Suppressor macrophage (primary cell): ENCODE measurements at places on chromosomes 6 and 20.
A peak's percentile ranks its signal among the peaks of the same experiment; 100 is the strongest.

- DNase-seq: no peak
Measured at GRCh38 chr6:33709605-33710295, 1.8 kb downstream of the UQCC2 start.

- DNase-seq: no peak
Measured at GRCh38 chr6:159105716-159106115, 60.9 kb upstream of the TAGAP start.

- DNase-seq: no peak
Measured at GRCh38 chr20:7499201-7499600, 441.1 kb downstream of the HAO1 start.

GRCh38 chr6:151265282-151265681 lies 25.5 kb downstream of the AKAP12 start:
- DNase-seq: no peak

DNA sequence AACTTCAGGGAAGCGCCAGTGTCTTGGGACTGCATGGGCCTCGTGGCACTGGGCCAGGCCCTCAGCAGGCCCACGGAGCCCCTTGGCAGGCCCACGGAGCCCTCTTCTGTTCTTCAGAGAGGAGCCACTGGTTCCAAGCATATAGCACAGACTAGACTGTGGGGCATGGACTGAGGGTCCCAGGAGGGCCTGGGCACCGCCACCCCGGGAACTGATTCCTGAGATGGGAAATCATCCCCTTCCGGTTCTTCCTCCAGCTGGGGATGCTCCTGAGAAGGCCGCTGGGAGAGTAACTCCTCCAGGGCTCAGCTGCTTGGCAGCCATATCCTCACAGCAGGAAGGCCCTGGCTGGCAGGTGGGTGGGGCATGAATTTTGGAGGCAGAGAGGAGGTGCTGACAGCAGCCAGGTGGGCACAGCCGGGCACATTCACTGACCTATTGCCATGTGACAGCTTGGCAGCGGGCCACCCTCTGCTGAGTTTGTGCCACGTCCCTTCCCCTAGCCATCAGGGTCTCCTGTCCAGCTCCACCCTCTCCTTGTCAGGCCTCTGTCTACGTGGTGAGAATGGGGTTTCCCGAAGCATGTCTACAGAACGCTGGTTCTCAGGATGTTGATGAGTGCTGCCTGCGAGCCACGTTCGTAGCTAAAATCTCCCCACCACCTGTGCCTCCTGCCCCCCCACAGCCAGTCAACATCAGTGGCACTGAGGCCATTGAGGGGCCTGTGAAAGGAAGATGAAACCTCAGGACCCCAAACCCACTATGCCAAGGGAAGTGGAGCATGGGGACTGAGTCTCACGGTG lies 152.1 kb downstream of the TAF4 start:
- DNase-seq: no peak

- DNase-seq: no peak
Measured at GRCh38 chr20:6053776-6054688, at the start of gene LRRN4. LRRN4 (minus strand) TSS chr20:6054060; CDS start chr20:6052799, 1,261 bp downstream.

DNA sequence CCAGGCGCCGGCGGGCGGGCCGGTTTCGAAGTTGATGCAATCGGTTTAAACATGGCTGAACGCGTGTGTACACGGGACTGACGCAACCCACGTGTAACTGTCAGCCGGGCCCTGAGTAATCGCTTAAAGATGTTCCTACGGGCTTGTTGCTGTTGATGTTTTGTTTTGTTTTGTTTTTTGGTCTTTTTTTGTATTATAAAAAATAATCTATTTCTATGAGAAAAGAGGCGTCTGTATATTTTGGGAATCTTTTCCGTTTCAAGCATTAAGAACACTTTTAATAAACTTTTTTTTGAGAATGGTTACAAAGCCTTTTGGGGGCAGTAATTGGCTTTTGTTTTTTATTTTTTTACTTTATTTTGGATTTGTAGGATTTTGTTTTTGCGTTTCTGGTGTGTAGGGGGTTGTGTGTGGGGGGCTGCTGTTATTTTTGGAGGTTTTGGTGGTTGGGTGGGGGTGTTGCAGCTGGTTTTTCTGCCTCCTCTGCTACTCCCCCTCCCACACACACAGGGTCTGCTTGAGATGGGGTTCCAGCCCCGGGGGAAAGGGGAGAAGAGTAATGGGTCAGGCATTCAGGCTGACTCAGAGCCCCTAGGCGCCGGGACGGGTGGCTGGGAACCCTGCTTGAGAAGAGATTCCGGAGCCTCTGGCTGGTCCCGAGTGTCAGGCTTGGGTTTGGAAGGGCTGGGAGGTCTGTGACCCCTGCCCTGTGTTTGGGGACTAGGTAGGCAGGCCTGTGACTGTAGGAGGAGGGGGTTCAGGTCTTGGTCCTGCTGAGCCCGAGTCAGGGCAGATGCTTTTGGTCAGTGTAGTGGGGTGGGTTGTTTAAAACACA lies 2.0 kb downstream of the CEBPB start:
- peak; percentile 90 for DNase-seq

DNA sequence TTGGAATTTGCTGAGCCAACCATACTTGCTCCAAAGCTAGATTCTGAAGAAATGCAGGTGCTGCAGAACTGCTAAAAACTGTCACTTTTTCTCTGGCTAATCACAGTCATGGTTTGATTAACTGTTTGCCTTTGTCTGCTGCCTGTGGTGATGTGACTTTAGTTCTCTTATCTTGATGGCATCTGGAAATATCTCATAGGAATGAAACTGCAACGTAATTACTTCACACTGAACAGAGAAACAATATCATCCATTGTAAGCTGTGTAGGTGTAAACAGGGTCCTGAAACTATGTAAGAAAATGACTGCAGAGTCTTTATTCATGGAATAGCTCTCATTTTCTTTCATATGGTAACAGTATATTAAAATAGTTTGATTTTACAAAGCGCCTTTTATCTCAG lies 721.9 kb upstream of the HS3ST5 start:
- no peak for DNase-seq

DNA sequence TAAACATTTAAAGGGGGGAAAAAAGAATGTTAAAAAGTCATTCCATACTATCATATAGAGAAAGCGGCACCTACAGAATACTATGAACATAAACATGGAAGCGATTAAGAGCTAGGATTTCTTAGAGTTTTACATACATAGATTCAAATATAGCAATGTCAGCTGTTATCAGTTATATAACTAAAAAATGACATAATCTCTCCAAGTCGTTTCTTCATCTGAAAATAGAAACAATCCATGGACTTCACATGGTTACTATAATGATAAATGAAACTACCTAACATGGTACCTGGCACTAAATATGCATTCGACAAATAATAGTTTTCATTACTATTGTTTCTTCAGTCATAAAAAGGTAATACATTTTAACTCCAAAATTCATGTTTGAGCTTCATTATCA lies 3.7 kb downstream of the IBTK start:
- DNase-seq: no peak

- DNase-seq: peak; percentile 38
Measured at GRCh38 chr6:10882657-10883171, 873 bp upstream of the GCM2 start.

GRCh38 chr6:135014353-135014832 lies 40.2 kb downstream of the HBS1L start:
- no peak for DNase-seq

GRCh38 chr6:155088856-155089255 lies 93.7 kb downstream of the TIAM2 start:
- no peak for DNase-seq

- peak; percentile 66 for DNase-seq
Measured at GRCh38 chr6:98834060-98835031, at the start of gene POU3F2. POU3F2 (plus strand) TSS chr6:98834574; CDS start chr6:98834874, 300 bp downstream.

DNA sequence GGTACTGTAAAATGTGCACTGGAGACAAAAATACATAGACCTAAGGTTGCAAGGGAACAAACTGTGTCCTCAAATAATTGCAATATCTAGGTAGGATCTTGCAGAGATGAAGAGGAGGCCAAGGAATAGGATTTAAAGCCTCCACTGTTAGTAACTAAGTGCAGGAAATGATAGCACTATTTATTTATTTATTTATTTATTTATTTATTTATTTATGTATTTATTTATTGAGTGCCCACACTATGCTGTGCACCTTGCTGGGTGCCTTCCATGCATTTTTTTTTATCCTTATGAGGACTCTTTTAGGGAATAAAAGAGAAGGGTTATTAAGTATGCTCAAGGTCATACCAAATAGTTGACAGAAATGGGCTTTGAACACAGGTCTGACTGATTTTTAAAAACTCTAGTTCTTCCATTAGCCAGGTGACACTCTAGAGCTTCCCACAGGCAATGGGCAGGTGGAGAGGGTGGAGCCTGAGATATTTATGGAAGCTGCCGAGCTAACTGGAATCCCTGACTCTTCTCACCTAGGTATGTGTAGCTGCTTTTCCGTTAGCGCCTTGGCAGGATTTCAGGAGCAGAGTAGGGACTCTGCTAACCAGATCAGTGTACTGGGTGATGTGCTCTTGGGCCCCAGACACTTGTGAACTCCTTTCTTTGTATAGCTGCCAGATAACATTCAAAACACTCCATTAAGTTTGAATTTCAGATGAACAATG lies 12.8 kb upstream of the NUP153 start:
- DNase-seq: no peak

GRCh38 chr20:61549865-61550264 lies 297.8 kb downstream of the CDH4 start:
- DNase-seq: no peak

DNA sequence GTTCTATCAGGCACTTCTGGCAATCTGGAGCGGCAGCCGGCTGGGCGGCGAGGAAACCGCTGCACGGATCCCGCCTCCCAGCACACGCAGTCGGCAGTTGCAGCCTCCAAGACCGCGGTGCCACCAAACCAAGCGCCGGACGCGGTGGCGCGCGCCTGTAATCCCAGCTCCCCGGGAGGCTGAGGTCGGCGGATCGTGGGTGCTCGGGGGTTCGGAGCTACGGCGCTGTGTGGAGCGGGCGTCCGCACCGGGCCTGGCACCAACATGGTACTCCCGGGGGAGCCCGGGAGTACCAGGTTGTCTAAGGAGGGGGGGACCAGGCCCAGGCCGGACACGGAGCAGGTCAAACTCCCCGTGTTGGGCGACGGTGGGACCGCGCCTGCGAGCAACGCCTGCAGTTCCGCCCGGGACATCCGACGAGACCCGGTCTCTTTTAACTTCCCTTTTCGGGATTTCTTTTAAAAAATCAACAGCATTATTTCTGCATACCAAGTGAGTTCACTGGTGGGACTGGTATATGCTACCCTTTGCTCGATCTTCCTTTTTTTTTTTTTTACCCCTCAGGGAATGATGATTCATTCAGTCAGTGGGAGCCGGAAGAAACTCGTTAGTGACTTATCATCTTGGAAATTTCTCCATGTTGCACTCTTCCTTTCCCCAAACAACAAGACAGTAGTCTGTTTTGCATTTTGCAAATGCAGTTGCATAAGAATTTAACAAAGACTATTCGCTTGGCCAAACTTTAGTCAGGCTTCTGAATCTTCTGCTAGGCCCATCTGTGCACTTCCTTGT lies 27.6 kb downstream of the ZNF311 start:
- DNase-seq: peak; percentile 87

GRCh38 chr6:168908887-168909286 lies 344.8 kb downstream of the THBS2 start:
- no peak for DNase-seq

DNA sequence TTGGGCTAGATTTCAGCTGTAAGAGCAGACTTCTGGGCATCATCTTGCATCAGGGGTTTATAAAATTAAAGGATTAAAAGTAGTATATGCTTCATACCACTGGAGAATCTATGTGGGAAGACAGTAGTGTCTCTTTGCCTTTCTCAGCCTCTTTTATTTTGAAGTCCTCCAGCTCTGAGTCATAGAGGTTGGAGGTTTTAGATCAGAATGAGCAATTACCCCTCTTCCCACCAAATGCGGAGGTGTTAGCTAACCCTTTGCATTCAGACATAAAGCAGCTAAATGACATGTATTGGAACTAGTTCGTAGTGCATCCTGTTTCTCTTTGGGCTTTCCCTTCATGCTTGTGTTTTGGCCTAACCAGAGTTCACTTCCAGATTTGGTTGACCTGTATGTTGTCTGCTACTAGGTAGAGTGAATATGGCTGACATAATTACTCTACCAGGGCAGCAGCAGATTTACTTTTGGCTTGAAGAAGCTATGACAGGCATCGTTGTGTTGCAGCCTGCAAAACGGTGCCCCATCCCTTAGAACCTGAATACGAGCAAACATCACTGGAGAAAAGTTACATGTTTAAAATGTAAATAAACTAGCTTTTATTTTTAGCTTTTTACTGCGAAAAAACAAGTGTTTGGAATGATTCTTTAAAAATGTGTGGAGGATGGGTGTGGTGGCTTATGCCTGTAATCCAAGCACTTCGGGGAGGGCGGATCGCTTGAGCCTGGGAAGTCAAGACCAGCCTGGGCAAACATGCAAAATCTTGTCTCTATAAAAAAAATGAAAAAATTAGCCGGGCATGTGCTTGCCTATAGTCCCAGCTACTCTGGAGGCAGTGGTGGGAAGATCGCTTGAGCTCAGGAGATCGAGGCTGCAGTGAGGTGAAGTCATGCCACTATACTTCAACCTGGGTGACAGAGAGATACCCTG lies 82.2 kb downstream of the MYO6 start:
- no peak for DNase-seq

DNA sequence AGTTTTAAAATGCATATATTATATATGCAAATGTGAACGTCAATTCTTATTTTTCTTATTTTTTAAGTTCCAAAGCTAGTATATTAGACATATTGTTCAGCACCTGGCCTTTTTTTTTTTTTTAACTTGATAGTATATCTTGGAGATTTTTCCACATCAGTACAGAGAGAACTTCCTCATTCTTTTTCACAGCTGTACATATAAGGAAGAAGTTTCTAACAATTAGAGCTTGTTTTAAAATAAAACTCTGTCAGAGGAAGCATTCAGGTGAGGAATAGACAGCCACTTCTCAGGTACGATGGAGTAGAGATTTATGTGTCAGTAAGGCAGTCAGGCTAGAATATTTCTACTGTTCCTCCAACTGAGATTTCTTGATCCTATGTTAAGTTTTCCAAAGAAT lies 233.1 kb upstream of the SUPT3H start:
- DNase-seq: peak; percentile 17

GRCh38 chr6:109373762-109374161 lies 8.5 kb downstream of the CD164 start:
- peak; percentile 63 for DNase-seq

- no peak for DNase-seq
Measured at GRCh38 chr6:35037664-35038038, 103.5 kb downstream of the TCP11 start.

- DNase-seq: no peak
Measured at GRCh38 chr6:45665859-45666258, 288.1 kb upstream of the SUPT3H start.

DNA sequence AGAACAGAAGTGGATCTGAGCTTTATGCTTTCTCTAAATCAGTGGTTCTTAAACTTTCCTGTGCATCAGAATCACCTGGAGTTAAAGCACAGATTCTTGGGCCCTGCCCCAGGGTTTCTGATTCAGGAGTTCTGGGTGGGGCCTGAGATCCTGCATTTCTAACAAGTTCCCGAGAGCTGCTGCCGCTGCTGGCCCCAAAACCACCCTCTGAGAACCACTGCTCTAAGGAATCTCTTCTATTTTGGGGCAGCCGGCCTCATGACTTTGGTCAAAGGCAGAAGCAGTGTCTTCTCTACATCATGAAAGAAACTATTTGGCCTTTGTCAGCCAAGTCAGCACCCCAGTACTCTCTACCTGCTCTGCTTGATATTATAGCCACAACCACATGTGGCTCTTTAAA lies 42.1 kb upstream of the RIN2 start:
- no peak for DNase-seq

- no peak for DNase-seq
Measured at GRCh38 chr6:146550911-146551310, 7.3 kb downstream of the RAB32 start.
